ENCODE measurements at places on chromosomes 12 and 14.
A peak's percentile ranks its signal among the peaks of the same experiment; 100 is the strongest.

GRCh38 chr14:69827560-69827959 lies 30.5 kb upstream of the SLC10A1 start:
- no peak for DNase-seq

- no peak for DNase-seq
Measured at GRCh38 chr12:26271889-26272492, 76.6 kb downstream of the SSPN start.

GRCh38 chr12:119115296-119115905 lies 63.3 kb upstream of the HSPB8 start:
- peak; percentile 91 for DNase-seq

DNA sequence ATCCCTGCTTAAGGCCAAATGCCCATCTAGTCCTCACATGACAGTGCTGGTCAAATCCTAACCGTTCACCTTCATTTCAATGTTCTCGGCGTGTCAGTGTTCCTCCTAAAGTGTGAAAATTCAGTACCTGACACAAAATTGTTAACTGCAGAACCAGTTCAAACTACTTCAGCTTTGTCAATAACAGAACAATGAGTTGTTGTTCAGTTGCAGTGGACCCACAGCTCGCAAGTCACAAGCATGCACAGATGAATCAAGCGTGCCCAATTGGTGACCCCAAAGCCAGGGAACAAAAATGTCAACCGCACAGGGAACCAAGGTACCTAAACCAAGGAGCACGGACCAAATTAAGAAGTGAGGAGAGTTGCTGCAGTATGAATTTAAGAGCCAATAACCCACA lies 23.2 kb downstream of the NRDE2 start:
- DNase-seq = no peak

- no peak for DNase-seq
Measured at GRCh38 chr14:52948039-52948438, 2.8 kb downstream of the FERMT2 start.

- DNase-seq = no peak
Measured at GRCh38 chr12:26622601-26623000, 210.4 kb downstream of the ITPR2 start.

- DNase-seq = no peak
Measured at GRCh38 chr12:131128556-131128955, 174.8 kb downstream of the ADGRD1 start.
